ENCODE measurements at places on chromosomes 2 and 18.

DNA sequence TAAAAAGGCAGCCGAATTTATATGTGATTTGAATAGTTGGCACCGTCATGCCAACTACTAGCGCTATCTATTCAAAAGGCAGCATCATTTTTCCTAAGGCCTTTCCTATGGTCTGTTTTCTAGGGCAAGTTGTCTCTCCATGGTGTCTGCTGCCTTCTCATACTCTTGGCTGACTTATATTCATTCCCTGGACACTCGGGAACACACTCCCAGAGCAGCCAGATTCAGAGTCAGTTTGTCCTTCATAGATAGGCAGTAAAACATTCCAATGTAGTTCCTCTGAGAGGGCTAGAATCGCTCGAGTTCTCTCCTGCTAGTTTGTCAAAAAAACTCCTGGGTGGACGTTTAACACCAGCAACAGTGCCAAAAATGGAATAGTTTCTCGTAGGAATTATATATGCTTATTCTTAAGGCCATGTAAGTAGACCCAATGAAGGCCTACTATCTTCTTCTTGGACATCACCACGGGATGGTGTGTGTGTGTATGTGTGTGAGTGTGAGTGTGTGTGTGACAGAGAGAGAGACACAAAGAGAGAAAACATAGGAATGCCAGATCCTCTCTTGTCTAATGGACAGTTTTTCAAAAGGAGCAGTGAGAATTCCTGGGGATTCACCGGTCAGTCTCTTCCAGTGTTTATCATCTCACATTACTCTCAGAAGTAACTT, 129.3 kb upstream of the CTAGE1 start:
- DNase-seq, result no peak

DNA sequence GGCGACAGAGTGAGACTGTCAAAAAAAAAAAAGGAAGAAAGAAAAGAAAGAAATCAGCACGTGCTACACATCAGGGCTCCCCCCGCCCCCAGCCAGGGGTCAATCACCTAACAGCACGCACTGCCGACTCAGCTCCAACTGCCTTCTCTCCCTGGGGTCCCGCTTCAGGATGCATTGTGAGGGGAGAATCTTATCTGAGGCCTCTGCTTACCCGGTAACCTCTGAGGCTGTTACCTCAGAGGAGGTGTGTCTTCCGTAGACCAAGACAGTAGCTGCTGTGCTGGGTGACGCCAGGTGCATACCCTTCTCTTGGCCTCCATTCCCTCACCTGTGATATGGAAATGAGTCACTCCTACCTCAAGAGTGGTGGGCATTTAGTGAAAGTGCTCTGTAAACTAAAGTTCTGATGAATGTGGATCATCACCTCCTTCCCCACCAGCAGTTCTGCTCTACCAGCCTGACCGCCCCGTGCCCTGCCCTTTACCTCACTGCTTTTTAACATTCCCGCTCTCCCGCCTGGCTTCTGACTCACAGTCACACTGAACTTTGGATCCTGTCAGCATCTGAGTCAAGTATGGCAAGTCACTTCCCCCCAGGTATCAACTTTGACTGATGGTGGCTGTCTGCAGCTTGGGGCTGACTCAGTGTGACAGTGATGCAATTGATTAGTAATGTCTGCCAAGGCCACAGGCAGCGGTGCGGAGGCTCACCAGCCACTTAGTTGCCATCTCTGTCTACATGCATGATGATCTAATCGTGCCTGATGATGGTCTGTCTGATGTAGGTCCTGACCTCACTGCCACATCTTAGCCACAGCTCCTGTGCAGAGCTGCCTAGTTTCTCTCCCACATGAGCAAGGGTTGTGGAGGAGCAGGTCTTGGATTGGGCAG, 20.1 kb downstream of the ARID5A start:
- peak; percentile 75 for DNase-seq

DNA sequence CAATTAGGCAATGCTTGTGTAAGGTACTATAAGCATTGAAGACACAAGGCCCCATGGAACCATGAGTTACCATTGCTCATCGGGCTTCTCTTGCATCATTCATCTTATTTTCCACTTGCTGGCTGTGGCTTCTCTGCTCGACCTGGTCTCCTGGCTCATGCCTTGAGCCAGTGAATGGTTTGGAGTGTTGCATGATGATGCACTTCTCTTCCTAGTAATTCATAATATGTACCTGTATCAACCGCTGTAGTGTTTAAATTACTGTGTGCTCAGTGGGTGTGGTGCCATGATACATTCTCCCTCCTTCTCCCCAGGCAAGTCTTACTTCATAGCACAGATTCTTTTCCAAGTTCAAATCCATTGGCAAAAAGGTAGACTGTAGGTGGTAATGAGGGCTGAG, 66.8 kb downstream of the ABCA12 start:
- no peak for DNase-seq

DNA sequence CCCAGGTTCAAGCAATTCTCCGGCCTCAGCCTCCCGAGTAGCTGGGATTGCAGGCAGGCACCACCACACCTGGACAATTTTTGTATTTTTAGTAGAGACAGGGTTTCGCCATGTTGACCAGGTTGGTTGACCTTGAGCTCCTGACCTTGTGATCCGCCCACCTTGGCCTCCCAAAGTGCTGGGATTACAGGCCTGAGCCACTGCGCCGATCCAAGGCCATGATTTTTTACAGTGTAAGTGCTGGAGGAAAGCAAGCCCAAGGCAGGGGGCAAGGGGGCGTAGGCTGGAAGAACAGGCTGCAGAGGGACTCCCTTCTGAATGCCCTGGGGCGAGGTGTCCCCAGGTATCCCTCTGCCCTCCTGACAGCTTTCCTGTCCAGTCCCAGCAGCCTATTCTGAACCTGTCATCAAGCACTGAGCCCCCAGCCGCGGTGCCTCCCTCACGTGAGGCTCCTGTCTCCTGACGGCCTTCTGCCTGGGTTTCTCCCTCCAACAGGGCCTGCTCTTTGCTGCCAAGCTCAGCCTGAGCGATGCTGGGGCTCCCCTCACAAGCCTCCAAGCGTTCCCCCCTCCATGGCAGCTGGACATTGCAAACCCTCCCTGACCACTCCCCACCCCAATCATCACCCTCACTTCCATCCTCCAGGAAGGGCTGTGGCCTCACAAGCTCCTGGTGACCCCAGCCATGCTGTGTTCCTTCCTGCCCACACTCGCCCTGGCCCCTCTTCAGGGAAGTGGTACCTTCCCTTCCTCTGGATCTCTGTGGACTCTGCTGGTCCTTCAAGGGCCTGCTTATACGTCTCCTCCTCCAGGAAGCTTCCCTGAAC, 37.6 kb downstream of the ZFP36L2 start:
- DNase-seq, result no peak

DNA sequence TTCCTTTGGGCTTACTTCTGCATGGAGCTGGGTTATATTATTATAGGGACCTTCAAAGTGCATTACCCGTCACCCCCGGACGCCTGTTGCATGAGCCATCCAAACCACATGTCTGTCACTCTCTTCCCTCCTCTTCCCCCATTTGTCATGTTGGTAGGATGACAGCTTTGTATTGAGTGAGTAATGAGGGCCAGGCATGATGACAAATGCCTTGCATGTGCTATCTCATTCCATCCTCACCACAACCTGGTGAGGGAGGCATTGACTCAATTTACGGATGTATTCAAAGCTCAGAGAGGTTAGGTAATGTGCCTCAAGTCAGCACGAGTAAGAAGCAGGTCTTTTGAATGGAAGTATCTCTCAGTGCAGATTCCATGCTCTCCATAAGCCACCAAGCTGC, 510.5 kb upstream of the TNP1 start:
- no peak for DNase-seq

DNA sequence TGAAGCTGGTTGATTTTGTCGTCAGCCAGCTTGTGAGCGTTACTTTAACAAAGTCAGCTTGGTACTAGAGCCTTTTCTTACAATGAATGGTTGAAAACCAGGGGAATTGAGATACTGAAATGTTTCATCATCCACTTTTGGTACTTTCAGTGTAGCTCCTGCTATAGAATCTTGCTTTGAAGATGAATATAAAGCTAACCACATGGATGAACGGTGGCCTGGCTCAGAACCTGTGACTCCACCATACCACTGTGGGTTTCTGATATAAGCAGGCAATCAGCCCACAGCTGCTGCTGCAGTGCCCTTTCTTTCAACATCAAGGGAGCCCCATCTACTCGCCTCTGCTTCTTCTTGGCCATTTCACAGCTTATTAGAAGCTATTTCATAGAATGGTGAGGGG, 53.2 kb upstream of the GPR45 start:
- no peak for DNase-seq

GRCh38 chr2:6921321-6921922, 4.2 kb downstream of the RNF144A start:
- DNase-seq, result no peak

- DNase-seq, result peak; percentile 32
These were observed 285.4 kb downstream of the NRXN1 start for GRCh38 chr2:50746526-50746925.

- no peak for DNase-seq
These were observed 36.6 kb upstream of the ID2 start for GRCh38 chr2:8645176-8645831.

- no peak for DNase-seq
These were observed 339.0 kb upstream of the MEIS1 start for GRCh38 chr2:66095820-66096345.

DNA sequence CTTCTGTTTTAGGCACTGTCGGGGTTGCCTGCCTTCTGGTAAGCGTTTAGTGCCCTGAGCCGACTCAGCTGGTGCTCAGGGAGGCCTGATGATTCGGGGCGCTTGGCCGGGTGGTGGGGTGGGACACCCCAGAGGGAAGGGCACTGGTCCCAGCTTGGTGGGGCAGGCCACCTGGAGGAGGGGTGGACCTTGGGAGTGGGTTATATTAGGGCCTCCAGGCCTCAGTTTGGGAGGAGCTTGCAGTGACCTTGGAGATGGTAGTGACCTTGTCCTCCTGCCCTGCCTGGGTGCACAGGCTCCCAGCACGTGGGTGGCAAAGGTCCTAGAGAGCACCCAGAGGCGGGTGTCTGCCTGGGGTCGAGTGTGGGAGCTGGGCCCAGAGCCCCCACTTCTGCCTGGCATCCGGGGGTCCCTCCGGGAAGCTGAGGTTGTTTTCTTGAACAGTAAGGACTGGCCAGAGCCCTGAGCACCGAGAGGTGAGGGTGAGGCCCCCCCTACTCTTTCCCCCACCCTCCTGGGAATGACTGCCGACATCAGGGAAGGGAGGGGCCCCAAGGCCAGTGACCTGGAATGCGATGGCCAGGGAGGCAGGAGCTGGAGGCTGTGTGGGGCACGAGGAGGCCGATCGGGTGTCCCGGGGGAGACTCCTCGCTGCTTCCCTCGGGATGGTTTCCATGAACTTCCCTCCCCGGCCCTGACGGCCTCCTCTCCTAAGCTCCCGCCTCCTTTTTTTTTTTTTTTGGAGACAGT, 61.3 kb downstream of the HPCAL1 start:
- DNase-seq, result no peak
